ENCODE measurements at places on chromosomes 13 and 19. TPM values are rescaled to one million over a fixed set of nuclear protein-coding genes. Genes with fewer than 3 reads are reported as not detected.

AP1M2 gene
- 0.17 TPM for polyA plus RNA-seq

PGLYRP1 gene
- polyA plus RNA-seq, result not detected

- no peak for DNase-seq
- H3K27me3 ChIP-seq, result no peaks in the 10 kb centered on the region
- H3K4me3 ChIP-seq, result peak overlapping the region; percentile 63
- peaks cover 5% of the 10 kb centered on the region for H3K36me3 ChIP-seq
Measured at GRCh38 chr13:94596575-94596971, 621 bp upstream of the TGDS start.

DNA sequence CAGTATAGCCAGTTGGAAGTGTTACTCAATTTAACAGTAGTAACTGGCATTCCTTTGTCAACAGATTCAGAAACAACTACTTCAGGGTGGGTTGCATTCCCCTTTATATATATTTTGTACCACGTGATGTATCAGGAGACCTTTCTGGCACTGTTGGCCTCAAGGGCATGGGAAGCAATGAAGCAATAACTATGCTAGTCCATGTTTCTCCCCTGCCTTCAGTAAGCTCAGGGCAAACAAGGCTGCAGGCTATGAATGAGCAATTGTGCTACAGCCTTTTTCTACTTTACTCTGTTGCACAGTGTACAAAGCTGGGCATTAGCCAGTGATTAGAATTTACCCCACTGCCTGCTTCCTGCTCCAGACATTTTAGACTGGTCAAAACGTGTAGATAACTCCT, 348.8 kb downstream of the GPC5 start:
- no peak overlapping the region for H3K4me3 ChIP-seq
- H3K4me1 ChIP-seq, result no peaks in the 10 kb centered on the region
- H3K27ac ChIP-seq, result no peak overlapping the region
- DNase-seq, result no peak
- H3K36me3 ChIP-seq, result no peaks in the 10 kb centered on the region

CCDC106 gene
- polyA plus RNA-seq, result 13.6 TPM

DNA sequence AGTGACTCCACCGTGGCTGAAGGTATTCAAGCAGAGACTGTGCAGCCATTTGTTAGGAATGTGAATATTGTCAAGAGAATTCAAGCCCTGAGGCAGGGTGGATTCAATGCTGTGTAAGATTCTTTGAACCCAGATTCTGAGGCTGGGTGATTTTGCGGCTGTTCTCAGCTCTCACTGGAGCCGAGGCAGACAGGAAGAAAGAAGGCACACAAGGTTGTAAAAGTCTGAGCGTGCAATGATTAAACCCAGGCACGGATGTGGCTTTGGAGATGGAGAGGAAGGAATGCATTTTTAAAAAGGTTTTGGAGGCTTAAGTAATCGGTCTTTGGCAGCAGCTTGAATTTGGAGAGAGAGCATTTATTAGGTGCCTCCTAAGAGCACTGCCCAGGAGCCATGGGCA, 187.9 kb downstream of the KATNAL1 start:
- peak; percentile 64 for DNase-seq
- H3K27ac ChIP-seq, result no peak overlapping the region
- no peak overlapping the region for H3K4me3 ChIP-seq
- H3K36me3 ChIP-seq, result no peaks in the 10 kb centered on the region
- peaks cover 3% of the 10 kb centered on the region for H3K4me1 ChIP-seq

ZNF845 gene
- polyA plus RNA-seq, result 0.79 TPM

GRCh38 chr19:18494267-18494607, 27.6 kb downstream of the ELL start:
- H3K27me3 ChIP-seq, result no peaks in the 10 kb centered on the region
- peaks cover 25% of the 10 kb centered on the region for H3K4me1 ChIP-seq
- H3K4me3 ChIP-seq, result no peak overlapping the region
- no peak overlapping the region for H3K27ac ChIP-seq
- no peaks in the 10 kb centered on the region for H3K36me3 ChIP-seq

DNA sequence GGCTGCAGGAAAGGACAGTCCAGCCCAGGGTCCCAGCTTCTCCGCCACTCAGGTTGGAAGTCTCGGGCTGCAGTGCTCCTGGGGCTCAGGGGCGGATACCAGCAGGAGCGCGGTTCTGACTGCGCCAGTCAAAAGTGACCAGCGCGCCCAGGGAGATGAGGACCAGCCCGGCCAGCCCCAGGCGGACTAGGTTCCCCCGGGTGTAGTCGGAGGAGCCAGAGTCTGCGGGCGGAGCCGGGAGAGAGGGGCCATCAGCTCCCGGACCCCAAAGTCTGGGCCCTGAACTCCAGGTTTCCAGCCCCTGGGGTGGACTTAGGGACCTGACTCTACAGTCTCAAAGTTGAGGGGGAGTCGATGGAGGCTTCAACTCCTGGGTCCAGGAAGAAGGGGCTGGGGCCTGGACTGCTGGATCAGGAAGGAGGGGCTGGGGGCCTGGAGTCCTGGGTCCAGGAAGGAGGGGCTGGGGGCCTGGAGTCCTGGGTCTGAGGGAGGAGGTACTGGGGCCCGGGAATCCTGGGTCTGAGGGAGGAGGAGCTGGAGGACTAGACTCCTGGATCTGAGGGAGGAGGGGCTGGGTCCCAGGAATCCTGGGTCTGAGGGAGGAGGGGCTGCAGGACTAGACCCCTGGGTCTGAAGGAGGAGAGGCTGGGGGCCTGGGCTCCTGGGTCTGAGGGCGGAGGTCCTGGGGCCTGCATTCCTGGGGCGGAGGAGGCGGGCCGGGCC, 5.3 kb downstream of the OSCAR start:
- no peak for DNase-seq
- H3K36me3 ChIP-seq, result no peaks in the 10 kb centered on the region
- H3K4me3 ChIP-seq, result peak overlapping the region; percentile 39
- H3K4me1 ChIP-seq, result peaks cover 6% of the 10 kb centered on the region
- H3K27ac ChIP-seq, result no peak overlapping the region
- H3K27me3 ChIP-seq, result peaks cover 3% of the 10 kb centered on the region

RASGRP4 gene
- polyA plus RNA-seq, result not detected

CATSPERD gene
- polyA plus RNA-seq, result not detected

GSX1 gene
- not detected for polyA plus RNA-seq

- no peak overlapping the region for H3K4me3 ChIP-seq
- DNase-seq, result peak; percentile 60
- peaks cover 3% of the 10 kb centered on the region for H3K4me1 ChIP-seq
- H3K36me3 ChIP-seq, result no peaks in the 10 kb centered on the region
- H3K27me3 ChIP-seq, result no peaks in the 10 kb centered on the region
- H3K27ac ChIP-seq, result no peak overlapping the region
Measured at GRCh38 chr13:28429685-28430290, 65.1 kb downstream of the FLT1 start.

NTF4 gene
- 0.09 TPM for polyA plus RNA-seq

DNA sequence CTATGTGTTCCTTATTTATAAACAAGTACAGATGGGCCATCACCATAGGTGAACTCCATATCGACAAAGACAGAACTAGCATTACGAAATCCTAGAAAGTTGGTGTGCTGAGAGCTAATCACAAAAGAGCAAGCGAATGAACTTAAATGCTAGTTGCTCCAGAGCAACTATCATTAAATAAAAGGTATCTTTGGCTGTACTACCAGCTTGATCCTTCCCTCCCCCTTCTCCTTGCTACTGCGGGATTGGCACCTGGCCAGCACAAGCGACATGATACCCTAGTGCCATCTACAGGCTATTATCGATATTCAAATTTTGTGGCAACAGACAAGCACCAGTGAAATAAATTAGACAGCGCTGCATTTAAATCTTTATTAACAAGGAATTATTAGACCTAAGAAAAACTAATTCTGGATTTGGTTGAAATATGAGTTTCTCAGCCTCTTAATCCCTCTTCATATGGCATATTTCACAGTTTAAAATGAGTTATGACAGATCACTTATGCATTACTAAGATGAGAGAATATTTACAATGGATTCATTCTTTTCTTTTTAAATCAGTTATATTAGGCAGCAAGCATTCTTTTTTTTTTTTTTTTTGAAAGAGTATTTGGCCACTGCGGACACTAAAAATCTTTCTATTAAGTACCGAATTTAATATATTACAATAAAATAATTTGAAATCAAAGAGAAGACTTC, 5.8 kb downstream of the PCDH9 start:
- H3K27ac ChIP-seq, result no peak overlapping the region
- no peaks in the 10 kb centered on the region for H3K27me3 ChIP-seq

DNA sequence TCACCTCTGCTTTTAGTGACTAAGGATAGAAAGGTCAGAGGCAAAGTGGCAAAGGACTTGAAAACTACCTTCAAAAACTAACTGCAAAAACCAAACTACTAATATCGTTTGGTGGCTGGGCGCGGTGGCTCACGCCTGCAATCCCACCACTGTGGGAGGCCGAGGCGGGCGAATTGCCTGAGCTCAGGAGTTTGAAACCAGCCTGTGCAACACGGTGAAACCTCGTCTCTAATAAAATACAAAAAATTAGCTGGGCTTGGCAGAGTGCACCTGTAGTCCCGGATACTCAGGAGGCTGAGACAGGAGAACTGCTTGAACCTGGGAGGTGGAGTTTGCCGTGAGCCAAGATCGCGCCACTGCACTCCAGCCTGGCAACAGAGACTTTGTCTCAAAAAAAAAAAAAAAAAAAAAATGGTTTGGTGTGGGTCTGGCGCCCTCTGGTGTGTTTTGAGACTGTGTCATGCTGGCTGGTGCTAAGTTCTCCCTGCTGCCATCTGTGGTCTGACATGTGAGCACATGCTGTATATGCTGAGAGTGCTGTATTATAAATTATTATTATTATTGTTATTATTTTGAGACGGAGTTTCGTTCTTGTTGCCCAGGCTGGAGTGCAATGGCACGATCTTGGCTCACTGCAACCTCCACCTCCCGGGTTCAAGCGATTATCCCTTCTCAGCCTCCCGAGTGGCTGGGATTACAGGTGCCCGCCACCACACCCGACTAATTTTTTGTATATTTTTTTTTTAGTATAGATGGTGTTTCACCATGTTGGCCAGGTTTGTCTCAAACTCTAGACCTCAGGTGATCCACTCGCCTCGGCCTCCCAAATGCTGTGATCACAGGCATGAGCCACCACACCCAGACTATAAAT, 36.0 kb upstream of the RNF17 start:
- H3K4me3 ChIP-seq, result no peak overlapping the region
- peaks cover 5% of the 10 kb centered on the region for H3K27me3 ChIP-seq
- peak; percentile 84 for DNase-seq
- H3K4me1 ChIP-seq, result no peaks in the 10 kb centered on the region

MLLT1 gene
- 30.6 TPM for polyA plus RNA-seq

DNA sequence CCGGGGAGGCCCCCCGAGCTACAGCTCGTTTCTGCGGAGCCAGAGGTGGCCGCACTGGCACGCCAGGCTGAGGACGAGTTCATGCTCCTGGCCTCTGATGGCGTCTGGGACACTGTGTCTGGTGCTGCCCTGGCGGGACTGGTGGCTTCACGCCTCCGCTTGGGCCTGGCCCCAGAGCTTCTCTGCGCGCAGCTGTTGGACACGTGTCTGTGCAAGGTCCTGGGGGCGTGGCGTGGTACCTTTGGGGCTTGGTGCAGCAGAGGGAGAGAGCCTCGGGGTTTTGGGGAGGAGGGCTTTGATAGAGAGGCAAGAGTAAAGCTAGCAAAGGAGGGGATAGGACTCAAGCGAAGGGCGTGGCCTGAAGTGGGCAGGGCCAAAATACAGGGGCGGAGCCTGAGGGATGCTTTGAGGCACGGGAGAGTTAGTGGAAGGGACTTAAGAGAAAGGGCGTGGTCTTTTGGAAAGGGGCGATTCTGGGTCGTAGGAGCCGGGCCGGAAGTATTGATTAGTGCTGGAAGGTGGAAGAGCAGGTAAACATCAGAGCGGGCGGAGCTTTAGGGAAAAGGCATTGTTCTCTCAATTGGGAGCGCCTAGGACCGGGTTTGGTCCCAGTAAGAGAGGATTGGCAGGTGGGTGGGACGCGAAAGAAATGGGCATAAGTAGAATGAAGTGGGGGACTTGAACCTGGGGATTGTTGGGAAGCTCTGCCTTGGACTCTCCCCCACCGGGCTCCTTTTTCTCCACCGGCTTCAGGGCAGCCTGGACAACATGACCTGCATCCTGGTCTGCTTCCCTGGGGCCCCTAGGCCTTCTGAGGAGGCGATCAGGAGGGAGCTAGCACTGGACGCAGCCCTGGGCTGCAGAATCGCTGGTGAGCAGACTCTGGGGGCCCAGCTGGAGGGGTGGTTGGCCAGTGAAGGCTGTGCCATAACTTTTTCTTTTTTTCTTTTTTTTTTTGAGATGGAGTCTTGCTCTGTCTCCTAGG, 1.2 kb downstream of the PPM1N start:
- peaks cover 6% of the 10 kb centered on the region for H3K27me3 ChIP-seq
- no peak overlapping the region for H3K27ac ChIP-seq
- no peaks in the 10 kb centered on the region for H3K36me3 ChIP-seq
- no peak overlapping the region for H3K4me3 ChIP-seq
- H3K4me1 ChIP-seq, result no peaks in the 10 kb centered on the region

ZNF470 gene
- 1.5 TPM for polyA plus RNA-seq
